ENCODE measurements at places on chromosomes 4 and X.

DNA sequence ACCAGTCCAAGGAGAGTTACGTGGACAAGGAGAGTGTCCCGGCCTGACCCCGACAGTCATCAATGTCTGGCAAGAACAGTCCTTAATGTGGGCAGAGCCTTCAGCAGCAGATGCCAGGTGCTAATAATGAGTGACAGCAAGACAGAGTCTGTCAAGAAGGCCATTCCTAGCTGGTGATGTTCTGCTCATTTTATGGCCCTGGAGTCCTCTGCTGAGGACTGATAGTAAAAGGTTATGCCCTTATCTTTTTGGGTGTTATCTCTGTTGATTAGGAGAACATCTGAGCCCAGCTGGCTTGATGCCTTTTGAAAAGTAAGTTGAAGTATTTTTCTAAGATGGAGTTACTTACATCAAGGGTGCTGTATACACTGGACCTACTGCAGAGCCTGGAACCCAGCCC, 67.3 kb downstream of the SLC34A2 start:
- DNase-seq: no peak

DNA sequence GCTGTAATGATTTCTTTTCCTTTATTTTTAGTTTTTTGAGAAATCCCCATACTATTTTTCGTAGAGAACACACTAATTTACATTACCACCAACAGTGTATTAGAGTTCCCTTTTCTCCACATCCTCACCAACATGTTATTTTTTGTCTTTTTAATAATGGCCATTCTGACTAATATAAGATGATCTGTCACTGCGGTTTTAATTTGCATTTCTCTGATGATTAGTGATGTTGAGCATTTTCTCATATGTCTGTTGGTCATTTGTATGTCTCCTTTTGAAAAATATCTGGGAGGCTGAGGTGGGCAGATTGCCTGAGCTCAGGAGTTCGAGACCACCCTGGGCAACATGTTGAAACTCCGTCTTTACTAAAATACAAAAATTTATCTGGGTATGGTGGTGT, 30.2 kb downstream of the SPINK2 start:
- DNase-seq: no peak

- DNase-seq: no peak
These were observed 172.9 kb downstream of the SPRY1 start for GRCh38 chr4:123569541-123569940.

DNA sequence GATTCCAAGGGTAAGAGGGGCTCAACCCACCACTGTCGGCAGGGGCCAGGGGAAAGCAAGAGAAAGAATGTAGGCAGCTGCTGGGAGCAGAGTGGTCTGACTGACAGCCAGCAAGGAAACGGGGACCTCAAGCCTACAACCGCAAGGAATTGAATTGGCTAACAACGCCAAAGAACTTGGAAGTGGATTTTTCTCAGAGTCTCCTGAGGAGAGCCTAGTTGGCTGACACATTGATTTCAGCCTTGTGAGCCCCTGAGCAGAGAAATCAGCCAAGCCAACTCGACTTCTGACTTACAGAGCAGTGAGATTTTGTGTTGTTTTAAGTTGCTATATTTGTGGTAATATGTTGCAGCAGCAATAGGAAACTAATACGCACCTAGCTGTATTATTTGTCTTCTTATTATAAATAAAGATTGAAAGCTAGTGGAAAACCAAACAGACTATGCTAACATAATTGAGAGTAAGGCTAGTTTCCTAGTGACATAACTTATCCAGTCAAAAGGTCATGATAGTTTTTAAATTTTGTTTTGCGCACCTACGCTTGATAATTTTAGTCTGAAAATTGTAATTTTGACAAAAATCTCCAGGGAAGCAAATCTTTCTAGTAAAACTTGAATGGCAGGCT, 145.8 kb upstream of the HCCS start:
- DNase-seq: no peak

DNA sequence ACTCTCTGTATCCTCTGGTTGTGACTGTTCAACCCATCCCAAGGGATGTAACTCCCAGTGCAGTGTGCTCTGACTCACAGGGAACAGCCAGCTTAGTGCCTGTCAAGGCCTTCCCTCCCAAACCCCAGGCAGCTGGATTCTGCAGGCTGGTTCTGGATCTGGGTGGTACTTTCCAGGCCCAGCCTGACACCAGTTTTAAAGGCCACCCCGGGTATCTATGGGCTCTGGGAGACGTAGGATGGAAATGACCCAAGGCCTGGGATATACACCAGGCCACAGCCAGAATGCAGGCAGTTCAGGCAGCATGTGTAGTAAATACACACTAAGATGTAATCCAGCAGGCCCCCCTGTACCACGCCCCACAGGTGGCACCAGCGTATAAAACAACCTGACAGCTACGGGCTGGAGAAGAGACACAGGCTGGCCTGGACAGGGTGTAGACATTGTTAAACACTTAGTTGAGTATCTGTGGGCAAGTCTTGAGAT, 64.2 kb downstream of the SPINK2 start:
- no peak for DNase-seq

DNA sequence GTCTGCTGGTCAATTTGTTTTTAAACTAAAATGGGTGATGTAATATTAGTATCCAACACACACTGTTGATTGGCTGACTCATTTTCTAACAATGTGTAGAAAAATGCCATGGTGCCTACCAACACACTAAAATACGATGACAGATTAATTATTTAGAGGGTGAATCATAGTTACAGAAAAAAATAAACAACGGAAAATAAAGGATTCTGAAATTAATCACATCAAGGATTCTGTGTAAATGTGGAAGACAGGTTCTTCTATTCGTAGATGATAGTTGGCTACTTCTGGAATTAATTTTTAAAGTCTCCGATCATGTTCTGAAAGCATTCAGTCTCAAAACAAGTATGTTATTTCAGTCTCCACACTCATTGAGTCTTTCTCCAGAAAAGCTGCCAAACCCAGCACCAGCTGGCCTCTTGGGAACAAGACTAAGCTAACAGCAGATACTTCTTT, 8.2 kb upstream of the IQCM start:
- DNase-seq: no peak

DNA sequence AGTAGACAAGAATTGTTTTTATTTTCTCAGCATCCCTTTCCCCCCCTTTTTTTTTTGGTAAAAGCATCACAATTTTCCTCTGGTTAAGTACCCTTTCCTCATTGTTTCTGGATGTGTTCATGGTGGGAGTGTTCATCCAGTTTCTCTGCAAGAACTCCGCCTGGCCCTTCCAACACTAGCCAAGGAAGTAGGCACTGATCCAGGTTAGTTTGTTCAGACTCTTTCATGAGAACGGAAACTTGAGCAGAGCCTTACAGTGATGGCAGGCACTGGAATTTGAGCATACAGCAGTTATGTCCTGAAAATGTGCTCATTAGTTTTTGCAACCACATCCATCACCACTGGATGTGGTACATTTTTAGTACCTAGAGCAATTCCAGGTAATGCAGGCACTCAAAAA, 336.1 kb upstream of the BOD1L1 start:
- DNase-seq: no peak

GRCh38 chr4:77352192-77352591, 195.2 kb downstream of the CCNG2 start:
- no peak for DNase-seq

- DNase-seq: no peak
These were observed 90.1 kb downstream of the EVC2 start for GRCh38 chr4:5618051-5618960.

DNA sequence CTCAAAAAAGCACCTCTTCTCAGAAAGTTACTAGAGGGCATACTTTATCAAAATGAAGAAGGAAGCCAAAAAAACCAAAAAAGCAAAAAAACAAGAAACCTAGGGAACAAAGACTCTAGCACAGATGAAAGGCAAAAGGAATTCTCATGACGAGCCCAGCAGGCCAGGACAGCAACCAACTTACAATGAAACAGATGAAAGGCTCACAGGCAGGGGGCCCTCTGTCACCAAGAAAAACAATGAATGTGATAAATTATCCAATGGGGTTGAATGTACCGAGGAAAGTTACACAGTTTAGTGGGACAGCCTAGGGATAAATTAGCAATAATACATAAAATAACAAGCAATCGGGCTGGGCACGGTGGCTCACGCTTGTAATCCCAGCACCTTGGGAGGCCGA, 79.0 kb downstream of the GPR82 start:
- no peak for DNase-seq

- no peak for DNase-seq
These were observed 167.4 kb downstream of the GABRB1 start for GRCh38 chr4:47198791-47199190.

Measured in D341Med (cell line).